ENCODE measurements at places on chromosomes 3 and 15.

DNA sequence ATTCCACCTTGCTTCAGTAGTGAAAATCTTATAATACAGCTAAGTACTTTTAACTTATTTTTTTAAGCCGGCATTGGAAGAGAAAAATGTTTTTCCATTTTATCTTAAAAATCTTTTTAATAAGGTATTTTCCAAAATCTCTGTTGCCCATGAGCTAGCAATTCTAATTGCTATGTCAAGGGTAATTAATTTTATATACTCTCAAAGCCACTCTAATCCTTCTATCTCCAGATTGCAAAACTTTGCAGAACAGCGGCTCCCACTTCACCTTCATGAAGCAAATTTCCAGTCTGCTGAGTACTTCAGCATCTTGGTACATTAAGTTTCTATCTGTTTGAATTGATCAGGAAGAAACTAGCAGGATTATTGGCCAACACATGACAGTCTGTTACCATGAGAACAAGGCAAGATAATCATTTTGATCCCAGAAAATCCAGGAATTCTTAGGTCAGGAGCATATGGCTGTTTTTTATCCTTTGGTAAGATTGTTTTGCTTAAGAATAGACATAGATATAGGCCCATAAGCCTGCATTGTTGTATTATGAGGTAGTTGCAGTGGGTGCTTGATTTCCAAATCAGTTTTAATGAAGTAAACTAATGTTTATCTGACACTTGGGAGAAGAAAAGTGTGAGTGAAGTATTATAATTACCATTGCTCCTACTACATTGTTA lies 6.0 kb downstream of the TIPARP start:
- DNase-seq, result no peak

GRCh38 chr3:30319713-30320112 lies 286.7 kb upstream of the TGFBR2 start:
- DNase-seq, result peak; percentile 14

- no peak for DNase-seq
Measured at GRCh38 chr15:53160092-53160704, 370.1 kb upstream of the ONECUT1 start.

GRCh38 chr3:87426918-87427317 lies 150.5 kb upstream of the POU1F1 start:
- no peak for DNase-seq

DNA sequence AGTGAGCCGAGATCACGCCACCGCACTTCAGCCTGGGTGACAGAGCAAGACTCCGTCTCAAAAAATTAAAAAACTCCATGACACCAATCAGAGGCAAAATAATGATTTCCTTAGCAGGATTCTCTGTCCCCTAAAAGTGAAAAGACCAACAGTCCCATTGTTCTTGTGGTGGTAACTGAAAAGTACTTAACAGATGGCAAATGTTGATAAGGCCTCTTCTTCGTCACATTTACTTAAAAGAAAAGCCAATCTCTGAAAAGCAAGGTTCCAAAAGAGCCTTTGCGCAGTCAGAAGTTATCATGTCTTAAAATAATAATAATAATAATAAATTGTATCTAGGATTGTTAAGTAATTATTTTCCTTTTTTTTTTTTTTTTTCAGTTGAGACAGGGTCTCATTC lies 56.0 kb upstream of the TASOR start:
- DNase-seq, result no peak

DNA sequence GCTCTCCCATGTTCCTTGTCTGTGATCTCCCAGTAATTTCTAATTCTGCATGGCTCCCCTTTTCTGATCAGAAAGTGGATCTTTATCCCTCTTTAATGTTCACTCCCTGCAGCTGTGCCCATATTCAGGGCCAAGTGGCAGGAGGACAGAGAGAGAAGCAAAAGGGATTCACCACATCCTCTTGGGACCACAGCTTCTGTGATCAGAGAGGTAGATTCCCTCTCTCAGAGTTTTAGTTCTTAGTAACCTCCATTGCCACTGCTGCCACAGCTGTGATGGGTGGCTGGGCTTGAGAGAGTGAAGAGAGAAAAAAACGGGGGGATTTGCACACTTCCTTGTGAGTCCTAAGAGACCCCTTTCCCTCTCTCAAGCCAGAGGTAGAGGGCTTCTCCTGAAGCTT lies 49.2 kb downstream of the GLCE start:
- DNase-seq, result no peak

DNA sequence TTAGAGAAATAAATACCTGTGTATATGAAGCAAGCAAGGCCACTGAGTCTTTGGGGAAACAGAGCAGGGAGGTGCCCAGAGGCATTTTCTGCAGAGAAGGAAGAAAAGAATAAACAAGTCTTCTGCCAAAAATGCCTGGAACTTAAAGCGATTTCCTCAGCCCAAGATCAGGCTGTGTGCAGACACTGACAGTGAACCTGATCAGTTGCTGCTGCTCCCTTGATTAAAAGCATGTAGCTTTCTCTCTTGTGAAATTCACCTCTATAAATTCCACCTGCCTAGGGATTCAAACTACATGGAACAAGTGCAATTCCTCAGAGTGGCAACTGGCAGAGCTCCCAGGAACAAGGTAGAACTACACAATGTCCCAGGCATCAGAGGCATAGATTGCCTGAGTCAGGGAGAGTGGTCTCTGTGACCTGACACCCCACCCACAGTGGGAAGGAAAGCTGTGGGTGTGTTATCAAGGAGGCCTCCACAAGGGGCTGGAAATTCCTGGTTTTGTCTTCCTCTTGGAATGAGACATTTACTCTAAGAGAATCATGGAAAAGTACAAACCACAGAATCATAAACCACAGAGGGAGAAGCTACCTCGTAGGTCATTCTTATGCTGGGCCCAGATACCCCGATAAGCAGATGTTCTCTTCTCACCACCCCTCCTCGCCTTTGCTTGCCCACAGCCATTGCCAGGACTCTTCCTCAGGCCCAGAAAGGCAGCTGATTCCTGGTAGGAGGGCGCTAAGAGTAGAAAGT lies 1.8 kb upstream of the ZBTB38 start:
- peak; percentile 58 for DNase-seq

GRCh38 chr3:112779558-112780480 lies 66.8 kb downstream of the CD200R1L start:
- no peak for DNase-seq

- no peak for DNase-seq
Measured at GRCh38 chr15:64267331-64267973, 88.5 kb downstream of the CSNK1G1 start.

GRCh38 chr3:87461036-87461435 lies 184.7 kb upstream of the POU1F1 start:
- no peak for DNase-seq

DNA sequence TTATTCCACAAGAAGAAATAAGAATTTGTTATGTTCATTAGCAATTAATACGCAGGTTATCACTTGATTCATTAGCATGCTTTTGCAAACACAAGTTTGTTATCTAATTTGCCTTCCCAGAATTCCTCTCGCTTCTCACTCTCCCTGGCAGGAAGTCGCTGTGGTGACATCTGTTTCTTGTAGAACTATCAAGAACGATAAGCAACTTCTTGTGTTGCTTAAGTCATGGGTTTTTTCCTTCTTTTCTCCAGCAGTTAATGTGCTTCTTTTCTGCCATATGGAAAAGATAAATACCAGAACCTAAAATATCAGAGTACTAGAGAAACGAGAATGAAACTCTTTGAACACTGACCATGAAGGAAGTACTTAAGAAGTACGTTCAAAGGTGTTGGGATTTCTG lies 99.8 kb upstream of the CHMP2B start:
- no peak for DNase-seq

GRCh38 chr3:69405067-69405466 lies 19.2 kb upstream of the FRMD4B start:
- DNase-seq, result no peak

DNA sequence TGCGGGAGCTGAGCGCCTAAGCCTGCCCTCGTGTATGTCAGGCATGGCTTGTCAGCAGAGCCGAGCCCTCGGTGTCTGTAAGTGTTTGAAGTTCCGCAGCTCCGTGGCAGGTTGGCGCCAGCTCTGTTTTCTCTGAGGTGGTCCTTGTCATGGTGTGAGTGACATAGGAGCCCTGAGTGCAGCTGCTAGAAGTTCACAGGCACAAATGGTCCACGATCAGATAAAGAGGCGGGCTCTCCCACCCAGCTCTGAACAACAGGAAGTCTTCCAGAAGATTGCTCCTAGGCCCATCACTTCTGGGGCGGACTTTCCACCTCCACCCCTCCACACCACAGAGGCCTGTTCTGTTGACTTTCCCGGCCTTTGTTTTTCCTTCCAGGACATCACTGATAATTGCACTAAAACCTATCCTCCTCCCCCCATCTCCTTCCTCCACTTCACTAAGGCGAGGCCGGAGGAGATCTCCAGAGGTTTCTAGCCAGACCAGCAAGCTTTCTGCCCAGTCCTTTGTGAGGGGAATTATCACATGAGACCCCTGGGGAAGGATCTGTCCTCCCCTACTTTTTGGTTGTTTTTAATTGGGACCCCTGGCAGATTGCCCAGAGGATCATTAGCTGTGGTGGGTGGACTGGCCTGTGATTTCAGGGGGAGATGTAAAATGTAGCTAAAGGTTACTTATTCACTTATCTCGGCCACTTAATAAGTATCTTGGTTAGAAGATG lies 19.9 kb downstream of the ITPR1 start:
- DNase-seq, result no peak
